Gastroesophageal sphincter (tissue), 4 donors: ENCODE measurements at places on chromosomes 4 and X.

DNA sequence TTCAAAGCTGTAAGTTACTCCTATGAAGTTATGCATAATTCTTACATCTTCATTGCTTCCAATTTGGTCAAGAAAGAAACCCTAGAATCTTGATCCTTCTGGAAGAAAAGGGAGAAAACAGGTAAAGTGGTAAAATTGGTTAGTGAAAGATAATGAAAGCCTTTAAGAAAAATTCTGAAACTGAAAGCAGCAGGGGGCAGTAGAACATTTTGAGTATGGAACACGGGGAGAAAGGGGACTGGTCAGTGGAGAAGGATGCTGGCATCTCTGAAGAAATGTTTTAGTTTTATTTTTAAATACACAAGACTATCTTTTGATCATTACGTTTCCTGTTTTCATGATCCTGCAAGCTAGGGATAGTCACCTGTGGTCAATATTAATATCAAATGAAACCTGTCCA lies 54.3 kb downstream of the SLIT2 start:
- ATAC-seq: no peak

DNA sequence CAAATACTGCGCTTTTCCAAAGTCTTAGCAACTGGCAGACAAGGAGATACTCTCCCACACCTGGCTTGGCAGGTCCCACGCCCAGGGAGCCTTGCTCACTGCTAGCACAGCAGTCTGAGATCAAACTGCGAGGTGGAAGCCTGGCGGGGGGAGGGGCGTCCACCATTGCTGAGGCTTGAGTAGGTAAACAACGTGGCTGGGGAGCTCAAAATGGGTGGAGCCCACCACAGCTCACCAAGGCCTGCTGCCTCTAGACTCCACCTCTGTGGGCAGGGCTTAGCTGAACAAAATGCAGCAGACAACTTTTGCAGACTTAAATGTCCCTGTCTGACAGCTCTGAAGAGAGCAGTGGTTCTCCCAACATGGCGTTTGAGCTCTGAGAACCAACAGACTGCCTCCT lies 23.0 kb upstream of the NFKB1 start:
- ATAC-seq: no peak

- ATAC-seq: no peak
Observed at GRCh38 chr4:26183017-26183416, 137.8 kb upstream of the RBPJ start.

GRCh38 chr4:111639876-111640275 lies 505.4 kb upstream of the FAM241A start:
- no peak for ATAC-seq

DNA sequence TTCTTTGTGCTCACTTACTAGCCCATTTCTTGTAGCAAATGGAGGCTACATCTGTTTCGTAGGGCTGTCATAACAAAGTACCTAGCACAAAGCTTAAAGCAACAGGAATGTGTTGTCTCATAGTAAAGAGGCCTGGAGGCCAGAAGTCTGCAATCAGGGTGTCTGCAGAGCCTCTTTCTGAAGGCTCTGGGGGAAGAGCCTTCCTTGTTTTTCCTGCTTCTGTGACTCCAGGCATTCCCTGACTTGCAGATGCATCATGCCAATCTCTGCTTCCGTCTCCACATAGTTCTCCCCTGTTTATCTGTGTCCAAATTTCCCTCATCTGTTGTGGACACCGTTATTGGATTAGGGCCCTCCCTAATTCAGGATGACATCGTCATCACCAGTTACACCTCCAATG lies 67.1 kb downstream of the SHROOM2 start:
- no peak for ATAC-seq

DNA sequence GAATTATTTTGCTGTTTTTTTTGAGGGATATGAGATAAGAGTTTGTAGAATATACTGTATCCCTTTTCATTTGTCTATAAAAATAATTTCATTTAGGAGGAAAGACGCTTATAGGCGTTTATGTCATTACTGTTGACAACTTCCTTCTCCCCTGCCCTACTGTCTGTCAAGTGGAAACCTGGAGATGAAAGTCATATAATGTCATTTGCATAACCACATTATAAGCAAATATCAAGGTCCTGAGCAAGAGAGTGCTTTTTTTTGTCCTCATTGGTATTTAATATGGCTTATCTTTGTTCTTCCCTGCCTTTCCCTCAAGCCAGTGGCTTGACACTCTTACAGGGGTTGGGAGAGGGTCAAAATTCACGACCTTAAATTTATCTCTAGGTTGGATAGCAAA lies 55.8 kb downstream of the LRP2BP start:
- no peak for ATAC-seq

- no peak for ATAC-seq
Observed at GRCh38 chr4:23766344-23766743, 123.5 kb downstream of the PPARGC1A start.

DNA sequence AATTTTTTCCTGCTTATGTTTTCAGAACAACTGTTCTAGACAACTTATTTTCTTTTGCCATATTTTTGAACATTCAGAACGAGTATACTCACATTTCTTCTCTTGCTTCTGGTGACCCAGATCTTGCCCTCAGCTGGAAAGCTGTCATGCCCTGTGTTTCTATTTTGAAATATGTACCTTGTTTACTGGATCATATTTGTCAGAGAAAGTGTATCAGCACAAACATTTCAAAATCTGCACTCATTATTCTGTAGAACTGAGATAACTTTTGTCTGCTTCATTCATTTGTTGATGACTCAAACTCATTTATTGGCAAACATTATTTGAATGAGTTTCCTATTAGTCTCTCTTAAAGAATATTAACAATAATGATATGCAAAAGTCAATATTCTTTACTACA lies 46.2 kb upstream of the FAM9A start:
- no peak for ATAC-seq

GRCh38 chr4:89757154-89757719 lies 79.7 kb downstream of the SNCA start:
- ATAC-seq: no peak

DNA sequence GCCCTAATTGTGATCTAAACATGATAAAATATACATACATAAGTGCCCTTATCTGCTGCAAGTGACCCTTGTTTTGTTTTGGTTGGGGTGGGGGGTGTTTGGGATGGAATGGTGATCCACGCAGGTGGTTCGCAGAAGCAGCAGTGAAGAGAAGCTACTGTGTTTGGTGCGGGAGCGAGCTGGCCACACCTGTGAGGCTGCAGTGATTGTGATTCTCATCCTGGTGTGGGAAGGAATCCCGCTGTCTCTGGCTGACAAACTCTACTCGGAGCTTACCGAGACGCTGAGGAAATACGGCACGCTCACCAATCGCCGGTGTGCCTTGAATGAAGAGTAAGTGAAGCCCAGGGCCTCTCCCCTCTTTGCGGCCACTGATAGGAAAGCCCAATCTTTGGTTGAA lies 96.8 kb downstream of the TET2 start:
- ATAC-seq: no peak
